BJ (cell line): ENCODE measurements at places on chromosomes 7 and 10. TPM values are rescaled to one million over a fixed set of nuclear protein-coding genes. Genes with fewer than 3 reads are reported as not detected.

GRCh38 chr10:100009283-100009792, 409 bp downstream of the DNMBP start:
- DNase-seq: no peak

- no peak for DNase-seq
Observed at GRCh38 chr10:43880160-43880559, 231.5 kb upstream of the ZNF32 start.

GRCh38 chr10:80154978-80155695, 22.6 kb downstream of the PLAC9 start:
- peak; percentile 95 for DNase-seq

- DNase-seq: no peak
Observed at GRCh38 chr7:90005836-90006235, 148.4 kb upstream of the STEAP1 start.

MLLT10 gene
- 30.2 and 32.4 TPM in 2 replicates for polyA plus RNA-seq

DNA sequence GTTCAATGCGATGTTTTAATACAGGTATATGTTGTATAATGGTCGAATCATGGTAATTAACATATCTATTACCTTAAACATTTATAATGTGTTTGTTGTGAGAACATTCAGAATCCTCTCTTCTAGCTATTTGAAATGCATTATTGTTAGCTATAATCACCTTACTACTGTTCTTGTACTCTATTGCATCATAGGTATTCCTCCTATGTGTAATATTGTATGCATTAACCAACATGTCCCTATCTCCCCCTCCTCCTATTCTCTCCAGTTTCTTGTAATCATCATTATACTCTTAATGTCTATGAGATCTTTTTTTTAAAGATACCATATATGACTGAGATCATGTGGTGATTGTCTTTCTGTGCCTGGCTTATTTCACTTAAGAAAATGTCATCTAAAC, 235.2 kb downstream of the ATRNL1 start:
- no peak for DNase-seq

DNA sequence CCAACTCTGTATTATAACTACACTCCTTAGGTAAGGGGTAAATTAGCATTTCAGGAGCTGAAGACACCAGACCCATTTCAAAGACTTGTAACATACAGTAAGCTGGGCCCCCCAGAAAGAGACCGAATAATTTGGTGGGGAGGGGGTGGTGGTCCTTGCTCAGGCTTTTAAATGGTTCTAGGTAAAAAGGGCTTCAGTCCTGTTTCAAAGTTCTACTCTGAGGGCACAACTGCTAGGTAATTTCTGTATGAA, 73.0 kb downstream of the RTKN2 start:
- DNase-seq: no peak

GRCh38 chr10:44899450-44900080, 11.6 kb upstream of the TMEM72 start:
- DNase-seq: no peak

DNA sequence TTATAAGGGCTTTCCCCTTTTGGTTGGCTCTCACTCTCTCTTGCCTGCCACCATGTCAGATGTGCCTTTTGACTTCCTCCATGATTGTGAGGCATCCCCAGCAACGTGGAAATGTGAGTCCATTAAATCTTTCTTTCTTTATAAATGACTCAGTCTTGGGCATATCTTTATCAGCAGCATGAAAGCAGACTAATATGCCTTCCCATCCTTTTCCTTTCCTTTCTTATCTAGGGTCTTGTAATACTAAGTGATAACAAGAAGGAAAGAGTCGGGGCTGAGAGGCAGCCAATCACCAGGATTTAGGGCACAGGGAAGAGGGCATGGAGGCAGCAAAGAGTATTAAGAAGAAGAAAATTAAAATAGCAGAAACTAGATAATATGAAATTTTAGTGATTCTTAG, 62.0 kb upstream of the JCAD start:
- no peak for DNase-seq

GRCh38 chr10:77463967-77464745, 173.5 kb downstream of the KCNMA1 start:
- no peak for DNase-seq

GRCh38 chr10:21754410-21755011, 220.5 kb downstream of the MLLT10 start:
- no peak for DNase-seq
